Renal pelvis (tissue), 12 donors: ENCODE measurements at places on chromosomes 3 and 15.

- DNase-seq = no peak
These were observed 68.0 kb upstream of the TRPM1 start for GRCh38 chr15:31169558-31169957.

GRCh38 chr3:39333607-39334006 lies 4.1 kb downstream of the CCR8 start:
- DNase-seq = no peak

- DNase-seq = no peak
These were observed 37.3 kb downstream of the TM6SF1 start for GRCh38 chr15:83144771-83145170.

GRCh38 chr15:98878172-98878571 lies 129.4 kb downstream of the PGPEP1L start:
- no peak for DNase-seq

DNA sequence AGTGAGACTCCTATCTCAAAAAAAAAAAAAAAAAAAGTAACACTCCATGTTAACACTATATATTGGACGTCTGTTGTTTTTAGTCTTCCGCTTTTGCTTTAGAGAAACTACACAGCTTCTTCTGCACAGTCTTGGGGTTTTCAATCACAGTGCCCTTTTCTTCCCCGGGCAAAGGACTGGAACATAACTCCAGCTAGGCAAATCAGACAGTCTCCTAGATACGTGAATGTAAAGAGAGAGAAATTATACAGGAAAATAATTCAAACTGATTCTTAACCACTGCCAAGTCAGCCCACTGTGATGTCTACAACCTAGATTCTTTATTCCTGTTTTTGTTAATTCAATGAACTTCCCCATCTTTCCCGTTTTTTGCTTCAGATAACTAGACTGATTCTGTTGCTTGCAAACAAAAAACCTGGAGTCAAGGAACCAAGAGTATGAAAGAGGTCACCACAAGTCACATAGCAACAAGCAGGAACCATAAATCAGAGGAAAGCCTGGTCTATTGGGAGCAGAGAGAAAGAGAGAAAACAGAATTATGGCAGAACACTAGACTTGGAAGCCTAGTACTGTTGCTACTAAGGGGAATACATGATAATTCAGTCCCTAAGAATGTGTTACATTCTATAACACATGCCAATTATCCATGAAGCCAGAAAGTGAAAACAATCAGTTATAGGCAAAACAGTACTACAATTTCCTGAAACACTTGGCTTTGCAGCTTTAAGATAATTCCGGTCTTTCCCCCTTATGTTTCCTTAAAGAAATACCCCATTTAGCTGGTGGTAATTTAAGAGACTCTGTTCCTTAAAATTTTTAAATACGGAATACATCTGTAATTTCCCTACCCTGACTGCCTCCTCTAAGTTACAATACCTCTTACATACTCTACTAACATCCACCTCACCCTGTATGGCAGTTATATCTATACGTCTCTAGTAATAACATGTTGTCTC lies 63.1 kb downstream of the TBL1XR1 start:
- DNase-seq = no peak

- no peak for DNase-seq
These were observed 19.5 kb downstream of the LNP1 start for GRCh38 chr3:100420885-100421284.

DNA sequence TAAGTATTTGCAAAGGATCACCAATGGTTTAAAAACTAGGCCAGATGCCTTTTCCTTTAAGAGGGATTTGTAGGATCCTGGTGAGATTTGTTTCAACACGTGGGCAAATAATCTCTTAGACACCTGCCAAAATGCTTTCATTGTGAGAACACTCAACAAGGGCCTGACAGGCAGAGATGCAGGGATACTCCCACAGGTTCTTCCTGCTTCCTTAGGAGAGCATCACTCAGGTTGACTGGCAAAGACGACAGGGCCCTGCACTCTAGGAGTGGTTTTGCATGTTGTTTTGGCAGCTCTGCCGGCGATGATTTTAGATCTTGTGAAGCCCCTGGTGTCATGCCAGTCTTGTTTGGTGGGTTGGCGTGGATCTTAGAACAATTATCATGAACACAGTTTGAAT lies 184.5 kb downstream of the NR1D2 start:
- no peak for DNase-seq

GRCh38 chr15:81292523-81293001 lies 31.4 kb downstream of the STARD5 start:
- DNase-seq = no peak

DNA sequence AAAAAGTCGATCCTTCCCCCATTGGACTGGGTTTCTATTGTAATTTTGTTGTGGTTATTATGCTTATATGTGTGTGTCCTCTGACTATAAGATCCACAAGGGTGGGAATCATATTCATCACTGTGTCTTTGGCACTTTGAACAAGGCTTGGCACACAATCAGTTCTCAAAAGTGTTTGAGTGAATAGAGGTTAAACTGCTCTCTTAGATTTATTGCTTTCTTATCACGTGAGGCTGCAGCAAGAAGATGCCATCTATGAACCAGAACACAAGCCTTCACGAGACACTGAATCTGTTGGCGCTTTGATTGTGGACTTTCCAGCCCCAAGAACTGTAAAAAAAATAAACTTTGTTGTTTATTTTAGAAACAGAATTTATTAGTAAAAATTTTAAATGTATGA lies 295.0 kb upstream of the MDFIC2 start:
- peak; percentile 17 for DNase-seq

GRCh38 chr3:59559721-59560435 lies 510.1 kb upstream of the CFAP20DC start:
- no peak for DNase-seq

DNA sequence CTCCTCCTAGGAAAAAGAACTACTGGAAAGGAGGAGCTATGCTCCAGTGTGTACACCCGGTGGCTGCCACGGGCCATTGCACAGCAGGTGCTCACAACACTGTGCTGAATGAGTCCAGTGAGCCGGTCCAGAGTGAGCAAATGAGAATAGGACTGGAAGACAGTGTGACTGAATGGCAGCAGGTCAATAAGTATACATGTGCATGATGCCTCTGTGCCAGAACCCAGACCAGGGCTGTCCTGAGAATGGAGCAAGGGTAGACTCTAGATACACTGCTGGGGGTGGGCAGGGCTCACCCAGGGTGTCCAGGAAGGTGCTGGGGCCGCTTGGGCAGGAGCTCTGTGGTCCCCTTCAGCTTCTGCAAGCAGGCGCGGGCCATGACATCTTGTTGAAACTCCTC lies 8.3 kb downstream of the POLG start:
- DNase-seq = no peak

GRCh38 chr3:197292083-197292646 lies 6.2 kb downstream of the DLG1 start:
- no peak for DNase-seq

GRCh38 chr15:85164841-85165466 lies 183.3 kb downstream of the PDE8A start:
- no peak for DNase-seq

- DNase-seq = no peak
These were observed 28.7 kb upstream of the ATP2B2 start for GRCh38 chr3:10534066-10534465.
